ENCODE measurements at places on chromosomes 11 and 22. TPM values are rescaled to one million over a fixed set of nuclear protein-coding genes. Genes with fewer than 3 reads are reported as not detected.

The CCDC82 gene
- total RNA-seq, result 4.1 TPM

The HTATIP2 gene
- 7.2 TPM for total RNA-seq

The C11orf91 gene
- not detected for total RNA-seq

The SORL1 gene
- 1.9 TPM for total RNA-seq

The P2RX6 gene
- 0.56 TPM for total RNA-seq

The OR5B3 gene
- total RNA-seq, result not detected

The KCTD17 gene
- 29.2 TPM for total RNA-seq

The C11orf97 gene
- not detected for total RNA-seq
